Stimulated activated CD8-positive, alpha-beta memory T cell treated with anti-CD3 and anti-CD28 coated beads, Interleukin-4, amount 100 ng/mL, for 48 hours (primary cell): ENCODE measurements at places on chromosomes 6 and 20.

- DNase-seq, result no peak
Observed at GRCh38 chr6:15602154-15602553, 60.7 kb downstream of the DTNBP1 start.

- DNase-seq, result no peak
Observed at GRCh38 chr20:4999788-5000187, 1.5 kb downstream of the SLC23A2 start.

- DNase-seq, result no peak
Observed at GRCh38 chr20:23331450-23332350, 18.9 kb upstream of the NXT1 start.

DNA sequence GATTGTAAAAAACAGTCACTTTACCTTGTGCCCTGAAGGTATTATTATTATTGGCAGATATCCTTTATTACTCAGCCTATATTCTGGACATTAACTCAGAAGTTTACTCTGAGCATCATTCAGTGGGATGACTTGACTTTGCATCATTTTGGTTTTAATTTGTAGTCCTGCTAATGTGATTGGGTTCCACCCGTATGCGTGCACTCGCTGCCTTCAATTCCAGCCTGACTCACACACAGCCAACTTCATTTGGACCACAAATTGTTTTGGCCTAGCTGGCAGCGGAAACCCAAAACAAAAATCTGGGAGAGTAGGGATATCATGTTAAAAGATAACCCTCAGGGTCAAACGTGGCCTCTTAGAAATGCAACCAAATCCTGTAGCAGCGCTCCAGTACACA, 704.4 kb upstream of the SLC35B3 start:
- DNase-seq, result no peak

DNA sequence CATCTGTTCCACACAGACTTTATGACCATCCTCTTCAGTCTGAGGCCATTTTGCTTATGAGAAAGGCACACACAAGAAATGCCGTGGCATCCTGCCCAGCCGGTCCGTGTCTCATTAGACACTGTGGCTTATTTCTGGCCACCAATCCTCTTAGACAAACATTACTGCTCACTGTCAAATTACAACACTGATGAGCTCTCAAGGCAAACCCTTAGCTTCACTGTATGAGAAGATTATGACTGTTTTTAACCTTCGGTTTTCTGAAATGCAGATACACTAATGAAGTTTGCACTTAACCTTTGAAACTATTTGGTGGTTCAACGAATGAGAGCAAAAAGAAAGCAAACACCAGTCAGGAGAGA, 50.5 kb upstream of the DST start:
- no peak for DNase-seq

DNA sequence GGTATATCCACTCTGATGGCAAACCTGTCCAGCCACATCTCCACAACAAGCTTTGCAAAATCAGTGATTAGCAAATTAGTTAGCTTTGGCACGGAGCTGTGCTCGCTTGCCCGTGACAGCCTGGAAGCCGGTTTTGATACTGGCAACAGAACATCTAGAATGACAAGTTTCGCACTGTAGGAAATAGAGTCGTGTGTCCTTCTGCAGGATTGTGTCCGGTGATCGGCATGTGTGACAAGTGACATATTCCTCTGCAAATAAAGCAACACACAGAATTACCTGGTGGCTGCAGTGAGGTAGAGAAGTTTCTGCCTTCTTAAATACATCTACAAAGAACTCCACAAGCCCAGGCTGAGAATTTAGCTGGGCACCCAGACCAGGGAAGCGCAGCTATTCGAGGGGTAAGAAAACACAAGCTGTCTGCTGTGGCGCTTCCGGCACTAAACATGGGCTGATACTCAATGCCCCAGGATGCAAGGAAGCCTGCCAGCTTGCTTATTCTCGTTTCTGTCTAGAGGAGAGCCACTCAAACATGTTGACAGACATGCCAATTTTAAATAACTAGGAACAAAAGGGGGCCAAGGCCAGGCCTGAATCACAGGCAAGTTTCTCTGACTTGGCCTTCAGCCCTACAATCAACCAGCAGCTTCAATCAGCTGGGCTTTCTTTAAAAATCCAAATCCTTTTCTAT, 22.2 kb downstream of the EIF2S2 start:
- no peak for DNase-seq

GRCh38 chr6:15977050-15977449, 151.8 kb upstream of the MYLIP start:
- no peak for DNase-seq

GRCh38 chr6:131923356-131923755, 27.8 kb downstream of the CCN2 start:
- peak; percentile 68 for DNase-seq
